GM12864 (cell line): ENCODE measurements at places on chromosomes 12 and 14.

- no peak for DNase-seq
These were observed 9.0 kb downstream of the BCL11B start for GRCh38 chr14:99262977-99263448.

DNA sequence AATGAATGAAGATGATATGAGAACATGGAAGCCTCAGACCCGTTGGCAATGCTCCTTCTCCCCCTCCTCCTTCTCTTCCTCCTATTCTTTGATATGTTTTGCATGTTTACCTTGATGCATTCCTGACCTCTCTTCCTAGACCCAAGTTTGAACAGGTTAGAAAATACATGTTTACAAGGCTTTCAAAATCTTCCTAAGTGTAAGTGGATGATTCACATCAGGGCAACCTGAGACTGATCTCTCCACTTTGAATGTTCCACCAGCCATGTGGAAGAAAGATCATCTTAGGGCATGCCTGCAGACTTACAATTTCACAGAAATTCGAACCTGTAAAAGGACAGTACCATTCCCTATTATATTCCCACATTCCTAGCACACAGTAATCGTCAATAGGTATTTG is 18.0 kb upstream of the LDHB start:
- no peak for DNase-seq

GRCh38 chr14:88289996-88290395 is 33.1 kb downstream of the KCNK10 start:
- no peak for DNase-seq

DNA sequence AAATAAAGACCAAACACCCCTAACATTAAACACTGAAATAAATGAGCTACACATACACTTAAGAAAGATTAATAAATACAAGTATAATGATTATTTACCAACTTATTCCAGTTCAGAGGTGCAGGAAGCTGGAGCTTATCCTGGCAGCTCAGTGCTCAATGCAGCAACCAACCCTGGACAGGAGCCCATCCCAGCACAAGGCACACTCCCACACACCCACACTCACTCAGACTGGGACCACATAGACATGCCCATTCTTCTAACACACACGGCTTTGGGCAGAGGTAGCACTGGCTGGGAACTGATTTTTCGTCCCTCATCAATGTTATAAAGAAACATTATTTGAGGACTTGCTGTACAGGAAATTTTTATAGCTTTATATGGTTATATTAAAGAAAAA is 797.4 kb downstream of the RPS29 start:
- DNase-seq, result no peak

GRCh38 chr14:64612971-64613666 is 63.4 kb downstream of the PPP1R36 start:
- DNase-seq, result no peak

DNA sequence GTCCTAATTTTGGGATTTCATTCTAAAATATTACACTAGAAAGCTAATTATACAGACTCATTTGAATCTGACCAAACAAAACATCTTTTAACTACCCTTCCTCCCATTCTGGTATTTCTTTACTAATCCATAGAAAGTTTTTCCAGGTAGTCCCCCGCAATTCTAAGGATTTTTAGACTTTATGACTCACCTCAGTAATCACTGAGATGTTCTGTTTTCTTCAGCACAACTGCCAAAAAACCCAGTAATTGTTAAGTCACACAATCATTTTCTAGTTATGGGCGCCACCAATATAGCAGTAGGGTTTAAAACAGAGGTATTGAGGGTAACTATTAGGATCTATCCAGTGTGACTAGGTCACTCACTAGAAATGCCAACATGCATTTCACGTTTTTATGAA is 1.6 kb upstream of the ARID4A start:
- no peak for DNase-seq

DNA sequence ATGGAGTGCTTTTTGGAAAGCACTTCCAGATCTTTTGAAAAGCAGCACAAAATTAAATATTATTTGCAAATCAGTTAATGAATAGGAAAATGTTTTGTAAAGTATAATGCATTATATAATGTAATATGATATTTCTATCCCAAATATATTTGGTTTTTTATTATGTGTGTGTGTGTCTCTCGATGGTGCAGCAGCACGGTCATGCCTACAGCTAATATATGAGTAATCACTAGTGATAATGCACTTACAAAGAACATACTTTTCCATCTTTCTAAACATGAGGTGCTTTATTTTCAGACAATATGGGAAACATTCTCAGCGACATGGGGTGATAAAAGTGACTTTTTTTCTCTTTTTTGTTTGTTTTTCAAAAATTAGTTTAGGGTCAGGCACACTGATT is 1.3 kb upstream of the EEA1 start:
- no peak for DNase-seq

- no peak for DNase-seq
These were observed 1.6 kb downstream of the PAPLN start for GRCh38 chr14:73238941-73239340.

DNA sequence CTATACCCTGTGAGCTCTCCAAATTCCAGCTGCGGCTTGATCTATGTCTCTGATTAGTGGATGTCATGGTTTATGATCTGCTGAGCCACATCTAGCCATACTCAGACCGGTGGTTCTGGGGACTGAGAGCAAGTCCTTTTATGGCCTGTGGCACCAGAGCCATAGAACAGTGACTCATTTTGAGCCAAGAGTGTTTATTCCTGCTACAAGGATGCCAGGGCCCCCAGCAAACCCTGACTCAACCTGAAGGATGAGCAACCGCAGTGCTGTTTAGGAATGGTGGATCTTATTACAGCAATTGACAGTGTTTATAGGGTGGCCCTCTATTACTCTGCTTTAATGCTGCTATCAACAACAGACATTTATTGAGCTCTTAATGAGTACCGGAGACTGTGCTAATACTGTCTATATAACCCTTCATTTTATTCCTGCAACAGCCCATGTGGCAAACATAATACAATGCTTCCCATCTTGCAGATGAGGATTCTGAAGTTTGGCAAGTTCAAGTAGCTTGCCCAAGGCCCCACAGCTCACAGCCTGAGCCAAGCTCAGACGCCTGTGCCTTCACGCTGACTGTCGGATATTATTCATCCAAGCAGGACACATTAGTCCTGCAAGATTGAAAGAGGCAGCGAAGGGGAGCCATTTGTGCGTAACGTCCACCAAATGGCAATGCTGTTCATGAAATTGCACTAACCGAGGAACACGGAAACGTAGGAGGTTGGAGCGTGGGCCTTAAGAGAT is 273.6 kb upstream of the PWP1 start:
- DNase-seq, result no peak

GRCh38 chr12:110498984-110499706 is 2.8 kb downstream of the VPS29 start:
- no peak for DNase-seq

- DNase-seq, result no peak
These were observed 23.2 kb upstream of the PSMA6 start for GRCh38 chr14:35268946-35269345.

DNA sequence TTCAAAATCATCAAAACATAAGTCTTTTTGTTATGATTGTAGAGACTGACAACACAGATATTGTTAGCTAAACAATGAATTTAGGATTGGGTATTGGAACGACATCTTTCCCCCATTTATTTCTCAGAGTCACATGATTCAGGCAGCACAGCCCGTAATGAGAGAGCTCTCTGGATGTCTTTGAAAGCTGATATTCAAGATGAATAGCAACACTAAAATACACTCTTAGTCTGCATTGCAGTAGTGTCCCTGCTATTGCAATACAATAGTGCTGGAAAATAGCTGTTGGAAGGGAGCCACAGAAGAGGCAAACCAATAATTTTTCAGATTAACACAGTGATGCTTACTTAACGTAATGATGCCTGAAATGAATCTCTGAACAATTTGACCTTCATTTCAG is 9.9 kb downstream of the GTSF1 start:
- DNase-seq, result no peak

GRCh38 chr12:9782547-9783382 is 22.1 kb upstream of the CD69 start:
- DNase-seq, result no peak

DNA sequence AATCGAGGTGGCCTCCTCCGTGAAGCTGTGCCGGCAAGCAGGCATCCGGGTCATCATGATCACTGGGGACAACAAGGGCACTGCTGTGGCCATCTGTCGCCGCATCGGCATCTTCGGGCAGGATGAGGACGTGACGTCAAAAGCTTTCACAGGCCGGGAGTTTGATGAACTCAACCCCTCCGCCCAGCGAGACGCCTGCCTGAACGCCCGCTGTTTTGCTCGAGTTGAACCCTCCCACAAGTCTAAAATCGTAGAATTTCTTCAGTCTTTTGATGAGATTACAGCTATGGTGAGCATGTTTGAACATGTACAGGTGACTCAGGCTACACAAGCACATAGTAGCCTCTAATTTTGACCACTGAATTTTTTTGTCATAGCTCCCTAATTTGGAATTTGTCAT is 59.7 kb downstream of the ATP2A2 start:
- no peak for DNase-seq
